ENCODE measurements at places on chromosomes 2 and 18.

GRCh38 chr2:200373231-200373630 is 66.7 kb downstream of the SPATS2L start:
- DNase-seq = no peak

DNA sequence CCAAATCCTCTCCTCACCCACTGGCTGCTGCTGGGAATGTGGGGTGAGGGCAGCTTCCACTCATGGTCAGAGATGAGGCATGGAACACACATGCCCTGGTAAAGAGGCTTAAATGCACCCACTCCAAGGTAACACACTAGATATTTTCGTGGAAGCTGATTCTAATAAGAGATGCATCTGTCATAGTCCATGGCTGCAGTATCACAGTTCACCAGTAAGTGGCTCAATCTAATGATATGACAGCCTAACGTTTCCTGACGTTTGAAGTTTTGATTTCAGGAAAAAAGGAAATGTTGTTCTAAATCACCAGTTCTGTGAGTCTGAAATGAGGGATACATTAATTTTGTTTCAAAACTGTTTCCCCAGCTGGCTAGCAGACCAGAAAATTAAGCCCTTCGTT is 38.2 kb downstream of the LCT start:
- no peak for DNase-seq

GRCh38 chr2:223460774-223461211 is 141.4 kb downstream of the SCG2 start:
- no peak for DNase-seq

- DNase-seq = no peak
These were observed 11.9 kb upstream of the CREG2 start for GRCh38 chr2:101399021-101399799.

DNA sequence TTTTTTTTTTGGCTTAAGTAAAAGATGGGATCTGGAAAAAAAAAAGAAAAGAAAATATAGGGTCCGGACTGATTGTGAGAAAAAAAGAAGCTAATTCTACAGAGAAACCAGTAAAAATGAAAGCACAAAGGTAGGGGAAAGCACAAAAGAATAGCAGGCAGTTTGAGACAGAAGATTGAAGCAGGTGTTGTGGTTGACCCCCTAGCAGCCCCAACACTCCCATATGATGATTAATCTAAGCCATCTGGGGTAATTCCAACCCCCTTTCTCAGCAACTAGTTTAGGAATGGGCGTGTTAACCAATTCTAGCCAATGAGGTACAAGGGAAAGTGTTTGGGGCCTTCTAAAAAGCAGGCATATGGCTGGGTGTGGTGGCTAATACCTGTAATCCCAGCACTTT is 77.0 kb downstream of the MBD2 start:
- DNase-seq = no peak

- DNase-seq = no peak
These were observed 66.6 kb upstream of the WIPF1 start for GRCh38 chr2:174664084-174664759.

Data from SHP77 (cell line).